ENCODE measurements at places on chromosomes 13 and 19.

DNA sequence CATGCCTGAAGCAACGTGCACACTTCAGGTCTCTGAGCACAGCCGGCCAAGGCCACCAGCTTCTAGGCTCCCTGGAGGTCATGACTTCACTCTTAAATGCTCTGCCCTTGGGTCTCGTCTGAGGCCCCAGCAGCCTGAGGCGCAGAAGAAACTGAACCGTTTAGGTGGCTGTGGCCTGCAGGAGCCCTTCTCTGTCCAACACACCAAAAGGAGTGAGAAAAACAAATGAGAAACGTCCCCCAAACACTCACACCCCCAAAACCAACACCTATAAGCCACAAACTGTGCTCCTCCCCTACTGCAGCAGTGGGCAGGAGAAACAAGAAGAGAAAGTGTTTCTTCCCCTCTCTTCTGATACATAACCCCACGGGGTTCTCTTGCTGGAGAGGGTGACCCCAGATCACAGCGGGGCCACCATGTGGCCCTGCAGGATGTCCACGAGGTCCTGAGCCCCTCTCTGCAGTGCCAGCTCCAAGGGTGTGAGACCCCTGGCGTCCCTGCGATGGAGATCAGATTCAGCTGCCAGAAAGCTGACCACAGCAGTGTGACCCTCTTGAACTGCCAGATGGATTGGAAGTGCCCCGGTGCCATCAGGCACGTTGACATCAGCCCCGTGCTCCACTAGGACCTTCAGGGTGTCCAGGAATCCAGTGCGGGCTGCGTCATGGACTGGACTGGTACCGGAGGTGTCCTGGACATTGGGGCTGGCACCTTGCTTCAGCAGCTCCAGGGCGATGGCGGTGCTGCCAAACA is 1.0 kb upstream of the KRI1 start:
- no peak for DNase-seq

- no peak for DNase-seq
Observed at GRCh38 chr13:64884976-64885375, 2345.2 kb downstream of the PCDH9 start.

DNA sequence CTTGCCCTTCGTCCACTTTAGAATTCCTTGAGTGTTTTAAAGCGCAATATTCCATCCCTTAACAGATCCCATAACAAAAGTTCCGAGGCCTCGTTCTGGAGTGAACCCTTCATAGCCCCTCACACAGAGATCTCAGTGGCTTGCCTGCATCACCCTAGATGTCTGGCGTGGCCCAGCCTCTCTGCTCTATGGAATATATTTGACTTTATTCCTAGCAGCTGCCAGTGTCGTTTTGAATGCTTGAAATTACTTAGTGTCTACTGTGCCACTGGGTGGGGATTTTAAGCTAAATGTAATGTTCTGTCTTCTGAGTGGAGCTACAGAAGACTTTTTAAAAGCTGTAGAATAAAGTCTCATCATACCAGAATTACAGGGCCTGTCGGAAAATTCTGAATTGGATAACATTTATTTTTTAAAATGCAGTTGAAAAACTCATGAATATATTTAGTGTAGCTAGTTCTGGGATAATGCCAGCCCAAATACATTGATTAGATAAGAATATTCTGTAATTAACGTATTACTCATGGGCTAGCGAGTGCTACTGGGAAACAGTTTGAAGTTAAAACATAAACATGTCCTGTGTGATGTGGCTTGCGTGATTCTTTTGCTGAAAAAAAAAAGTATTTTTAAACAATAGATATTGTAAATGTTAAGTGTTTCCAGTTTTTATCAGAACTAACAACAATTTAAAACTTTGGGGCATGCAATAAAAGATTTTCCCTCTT is 111.8 kb downstream of the ESD start:
- no peak for DNase-seq

- no peak for DNase-seq
Observed at GRCh38 chr13:112785483-112785856, 95.6 kb downstream of the ATP11A start.

DNA sequence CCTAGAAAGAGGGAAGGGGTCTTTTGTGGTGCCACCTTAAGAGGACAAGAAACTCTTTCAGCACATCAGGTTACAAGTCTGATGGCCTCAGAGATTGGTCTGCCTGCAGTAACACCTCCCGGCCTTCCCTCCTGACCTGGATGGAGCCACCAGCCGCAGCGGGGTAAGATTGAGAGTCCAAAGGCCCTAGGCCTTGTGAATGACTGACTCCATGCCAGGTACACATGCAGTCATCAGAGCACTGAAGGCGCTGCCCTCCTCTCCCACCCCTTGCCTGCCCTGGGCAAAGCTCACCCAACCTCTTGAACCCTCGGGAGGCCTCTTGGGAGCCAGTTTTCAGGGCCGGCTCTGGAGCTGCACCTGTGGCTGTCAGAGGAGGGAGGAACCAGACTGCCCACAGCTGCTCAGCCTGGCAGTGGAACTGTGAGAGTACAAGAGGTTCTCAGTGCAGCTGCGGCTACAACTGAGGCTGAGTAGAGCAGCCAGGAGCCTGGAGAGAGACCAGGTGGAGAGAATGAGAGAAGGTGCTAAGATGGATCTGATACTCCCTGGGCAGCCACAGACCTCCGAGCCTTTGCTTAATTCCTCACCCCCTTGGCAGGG is 23.8 kb upstream of the C13orf42 start:
- no peak for DNase-seq

DNA sequence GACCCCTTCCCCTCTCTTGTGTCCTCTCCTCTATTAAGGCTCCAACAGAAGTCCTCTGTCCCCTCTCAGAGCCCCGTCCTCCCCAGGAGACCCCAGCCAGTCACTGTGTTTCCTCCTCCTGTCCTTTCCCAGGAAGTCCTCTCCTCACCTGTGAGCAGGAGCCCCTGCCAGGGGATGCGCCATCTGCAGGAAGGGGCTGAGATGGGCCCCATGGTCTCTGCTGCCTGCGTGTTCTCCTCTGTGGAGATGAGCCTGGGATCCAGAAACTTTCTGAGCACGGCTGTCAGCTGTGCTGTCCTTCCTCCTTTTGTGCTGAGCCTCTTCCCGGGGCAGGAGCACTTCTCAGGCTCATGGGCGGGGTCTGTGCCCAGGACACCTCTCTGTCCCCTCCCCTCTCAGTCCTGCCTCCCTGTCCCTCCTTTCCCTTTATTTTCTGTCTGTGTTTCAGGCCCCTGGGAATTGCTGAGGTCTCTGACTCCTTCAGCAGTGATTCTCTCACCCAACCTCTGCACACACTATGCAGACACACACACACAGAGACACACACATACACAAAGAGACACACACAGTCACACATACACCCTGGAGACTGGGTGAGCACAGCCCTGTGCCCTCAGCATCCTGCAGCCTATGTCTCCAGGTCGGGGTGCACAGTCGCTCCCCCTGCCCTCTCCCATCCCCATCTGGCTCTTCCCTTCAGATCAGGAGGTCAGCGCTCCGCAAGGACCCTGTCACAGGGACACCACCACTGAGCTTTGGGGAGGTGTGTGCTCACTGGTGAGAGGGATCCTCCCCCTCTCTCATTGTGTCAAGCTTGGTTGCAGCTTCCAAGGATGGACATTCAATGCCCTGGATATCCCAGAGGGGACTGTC is at the start of gene CEACAM8:
TSS of gene CEACAM8 (minus strand) at position 308 of the 873 bp plus-strand sequence. CDS start at position 212, 96 bp downstream.
- DNase-seq, result no peak

DNA sequence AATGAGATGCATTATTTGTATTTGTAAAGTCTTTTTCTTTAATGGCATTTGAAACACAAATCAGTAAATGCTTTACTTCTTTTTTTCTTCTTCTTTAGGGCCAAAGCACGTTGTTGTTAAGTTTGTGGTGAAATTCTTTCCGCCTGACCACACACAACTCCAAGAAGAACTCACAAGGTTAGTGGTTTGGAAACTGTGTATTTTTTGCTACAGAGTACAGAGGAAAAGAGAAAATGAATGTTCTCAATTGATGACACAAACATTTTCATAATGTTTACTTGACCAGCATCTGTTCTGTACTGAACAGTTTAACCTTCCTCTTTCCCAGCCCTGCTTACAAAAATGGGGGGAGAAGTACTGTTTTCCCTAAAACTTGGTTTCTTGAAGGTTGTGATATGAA is 190.9 kb upstream of the RNF113B start:
- DNase-seq, result no peak

- DNase-seq, result no peak
Observed at GRCh38 chr19:35357867-35358573, at the start of gene FFAR3. Gene FFAR3 (plus strand): TSS chr19:35358460. CDS start chr19:35358891, 431 bp downstream.

DNA sequence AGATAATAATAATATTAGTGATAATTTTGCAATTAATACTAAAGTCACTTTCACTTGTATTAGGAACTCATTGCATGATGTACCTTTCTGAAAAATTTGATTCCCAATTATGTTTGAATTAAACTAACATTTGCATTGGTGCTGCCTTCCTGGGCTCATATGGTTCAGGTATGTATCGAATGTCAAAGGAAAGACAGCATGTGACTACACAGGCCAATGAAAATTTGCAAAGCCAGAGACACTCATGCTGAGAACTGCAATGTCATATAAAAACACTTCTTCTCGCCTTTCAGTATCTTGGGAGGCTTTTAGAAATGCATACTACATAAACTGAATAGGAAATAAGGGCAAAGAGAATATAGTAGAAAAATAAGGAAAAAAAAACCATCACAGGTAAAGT is 44.3 kb downstream of the RAP2A start:
- DNase-seq, result no peak

DNA sequence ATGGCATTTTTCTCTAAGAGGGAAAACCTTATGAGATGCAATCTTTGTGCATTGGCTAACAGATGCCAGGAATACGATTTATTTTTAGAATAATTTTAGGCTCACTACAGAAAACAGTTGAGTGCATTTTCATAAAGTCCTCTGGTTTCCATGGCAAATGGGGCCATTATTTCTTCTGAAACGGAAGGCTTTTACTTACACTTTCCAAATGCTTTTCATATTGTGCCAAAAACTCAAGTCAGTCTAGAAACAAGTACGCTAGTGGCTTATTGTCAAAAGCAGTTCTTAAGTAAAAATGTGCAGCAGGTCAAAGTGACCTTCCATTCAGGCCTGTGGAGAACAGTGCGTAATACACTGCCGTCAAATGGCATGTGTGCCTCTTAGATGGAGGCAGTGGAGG is 628.7 kb downstream of the EFNB2 start:
- no peak for DNase-seq

DNA sequence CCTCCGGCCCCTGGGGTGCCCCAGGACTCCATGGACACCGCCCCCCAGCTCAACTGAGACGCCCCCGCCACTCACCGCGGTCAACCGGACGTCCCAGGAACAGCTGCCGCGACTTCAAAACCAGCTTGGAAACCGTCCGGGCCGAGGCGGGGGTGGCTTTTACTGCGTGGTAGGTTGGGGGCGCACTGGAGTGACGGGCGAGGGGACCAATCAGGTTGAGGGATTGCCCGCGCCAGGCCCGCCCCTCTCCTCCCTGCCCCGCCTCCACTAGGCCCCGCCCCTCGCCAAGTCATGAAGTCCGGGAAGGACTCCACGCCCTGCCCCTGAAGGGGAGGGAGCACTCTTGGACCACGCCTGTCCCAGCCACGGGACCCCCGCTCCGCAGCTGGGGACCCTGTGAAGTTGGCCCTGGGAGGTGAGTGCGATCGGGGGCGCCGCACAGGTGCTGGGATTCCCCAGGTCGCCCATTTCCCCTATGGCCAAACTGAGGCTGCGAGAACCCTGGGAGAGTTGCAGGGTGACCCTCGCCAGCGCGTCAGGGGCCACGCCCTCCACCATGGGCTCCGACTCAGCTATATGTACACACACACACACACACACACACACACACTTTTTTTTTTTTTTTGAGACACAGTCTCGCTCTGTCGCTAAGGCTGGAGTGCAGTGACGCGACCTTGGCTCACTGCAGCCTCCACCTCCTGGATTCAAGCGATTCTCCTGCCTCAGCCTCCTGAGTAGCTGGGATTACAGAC is at the start of gene PLIN3:
TSS of gene PLIN3 (minus strand) at position 134 of the 752 bp plus-strand sequence. CDS start 6,273 bp downstream, outside the sequence.
- peak; percentile 92 for DNase-seq

DNA sequence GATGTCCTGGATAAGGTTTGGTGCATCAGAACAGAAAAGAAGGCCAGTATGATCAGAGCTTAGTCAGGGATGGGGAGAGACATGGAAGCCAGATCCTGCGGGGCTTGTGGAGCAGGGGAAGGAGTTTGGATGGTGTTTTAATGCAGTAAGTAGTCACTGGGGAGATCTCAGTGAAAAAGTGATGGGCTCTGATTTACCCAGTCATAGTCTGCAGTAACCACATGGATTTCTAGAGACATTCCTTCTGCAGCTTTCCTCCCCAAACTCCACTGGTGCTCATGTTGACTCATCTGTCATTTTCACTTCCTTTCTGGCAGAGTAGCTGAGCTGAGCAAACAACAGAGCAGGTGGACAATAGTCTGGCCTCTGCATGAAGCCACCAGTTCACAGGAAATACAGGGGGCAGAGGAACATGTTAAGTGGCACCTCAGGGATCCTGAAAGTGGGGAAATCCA is 144.1 kb downstream of the DPF1 start:
- DNase-seq, result peak; percentile 69

- peak; percentile 39 for DNase-seq
Observed at GRCh38 chr19:42140125-42140754, 8.0 kb upstream of the POU2F2 start.

- no peak for DNase-seq
Observed at GRCh38 chr13:40657951-40658350, 8.5 kb downstream of the FOXO1 start.

DNA sequence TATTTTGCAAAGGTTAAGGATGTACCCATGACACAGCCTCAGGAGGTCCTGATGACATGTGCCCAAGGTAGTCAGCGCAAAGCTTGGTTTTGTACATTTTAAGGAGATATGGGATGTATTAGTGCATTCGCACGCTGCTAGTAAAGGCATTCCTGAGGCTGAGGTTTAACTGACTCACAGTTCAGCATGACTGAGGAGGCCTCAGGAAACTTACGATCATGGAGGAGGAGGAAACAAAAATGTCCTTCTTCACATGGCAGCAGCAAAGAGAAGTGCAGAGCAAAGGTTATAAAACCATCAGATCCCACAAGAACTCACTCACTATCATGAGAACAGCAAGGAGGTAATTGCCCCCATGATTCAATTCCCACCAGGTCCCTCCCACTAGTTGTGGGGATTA is 1017.4 kb downstream of the EFNB2 start:
- no peak for DNase-seq

- no peak for DNase-seq
Observed at GRCh38 chr19:20244356-20244755, 77.3 kb downstream of the ZNF486 start.

GRCh38 chr19:45305007-45305406 is 17.7 kb downstream of the CKM start:
- no peak for DNase-seq

DNA sequence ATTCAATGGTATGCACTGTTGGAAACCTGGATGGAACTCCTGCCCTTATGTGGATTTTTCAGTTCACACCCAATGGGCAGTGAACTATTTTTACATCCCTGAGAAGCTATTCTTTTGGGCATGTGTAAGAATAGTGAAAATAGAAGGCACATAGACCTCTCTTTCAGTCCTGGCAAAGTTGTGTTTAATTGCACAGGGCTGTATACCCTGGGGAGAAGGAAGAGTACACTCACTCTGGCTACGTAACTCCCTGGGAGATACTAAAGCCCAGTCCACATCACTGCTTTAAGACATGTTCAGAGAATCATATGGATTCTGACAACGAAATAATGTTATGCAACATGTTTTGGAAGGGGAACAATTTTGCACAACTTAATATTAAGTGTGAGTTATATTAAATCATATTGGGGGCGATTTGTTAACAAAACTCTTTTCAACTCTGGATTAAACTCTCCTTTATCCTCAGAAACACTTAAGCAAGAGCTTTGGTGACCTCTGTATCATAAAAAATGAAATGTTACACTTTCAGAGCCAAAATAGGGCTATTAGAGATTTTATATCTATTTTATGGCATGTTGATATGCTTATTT is 166.1 kb downstream of the DCT start:
- DNase-seq, result no peak

GRCh38 chr19:43777163-43777695 is 3.5 kb downstream of the KCNN4 start:
- peak; percentile 35 for DNase-seq

GRCh38 chr19:34145741-34146202 is 26.5 kb upstream of the LSM14A start:
- peak; percentile 30 for DNase-seq
